BJ (cell line): ENCODE measurements at places on chromosomes 12 and 14. TPM values are rescaled to one million over a fixed set of nuclear protein-coding genes. Genes with fewer than 3 reads are reported as not detected.

The WASHC4 gene
- 17.7 and 36.4 TPM in 2 replicates for polyA plus RNA-seq

DNA sequence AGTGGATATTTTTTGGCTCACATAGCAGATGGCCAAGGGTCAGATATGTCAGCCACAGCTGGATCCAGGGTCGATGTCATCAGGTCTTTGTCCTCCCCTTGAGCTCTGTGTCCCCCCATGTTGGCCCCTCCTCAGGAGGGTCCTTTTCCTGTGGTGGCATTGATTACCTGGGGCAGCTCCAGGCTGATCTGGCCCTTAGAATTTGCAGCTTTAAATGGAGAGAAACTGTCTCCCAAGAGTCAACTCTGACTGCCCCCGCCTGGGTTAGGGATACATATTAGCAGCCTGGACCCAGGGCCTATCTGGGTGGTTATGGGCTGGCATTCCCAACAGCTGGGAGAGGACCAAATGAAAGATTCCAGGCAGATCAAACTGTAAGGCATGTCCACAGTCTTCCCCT is 330.5 kb downstream of the RGS6 start:
- DNase-seq: no peak

DNA sequence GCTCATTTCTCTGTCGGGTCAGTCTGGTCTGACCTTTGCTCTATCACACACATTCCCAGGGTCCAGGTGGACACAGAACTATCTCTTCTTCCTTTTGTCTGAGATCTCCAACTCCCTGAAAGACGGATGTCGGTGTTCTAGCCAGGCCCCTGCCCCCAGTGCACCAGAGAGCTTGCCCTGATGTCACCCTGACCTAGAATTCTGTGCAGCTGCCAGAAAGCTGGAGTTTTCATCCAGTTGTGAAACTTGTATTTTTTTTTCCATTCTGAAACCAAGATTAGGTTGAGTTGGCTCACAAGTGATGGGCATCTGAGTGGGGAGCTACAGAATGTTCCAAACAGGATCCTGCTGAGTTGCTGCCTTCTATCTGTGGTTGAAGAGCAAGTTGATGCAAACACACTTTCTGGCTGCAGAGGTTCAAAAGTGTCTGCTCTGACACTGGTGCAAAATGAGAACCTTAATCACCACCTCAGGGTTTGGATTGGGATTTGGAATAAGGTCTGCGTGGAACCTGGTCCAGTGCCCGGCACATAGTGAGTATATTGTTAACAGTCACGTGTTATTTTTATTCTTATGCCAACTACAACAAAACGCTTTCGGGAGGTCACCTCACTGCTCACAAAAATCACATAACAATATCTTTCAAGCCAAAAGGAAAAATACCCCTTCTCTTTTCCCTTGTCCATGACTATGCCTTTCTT is 211.5 kb downstream of the SLC15A4 start:
- no peak for DNase-seq

GRCh38 chr14:91310606-91311283 is 66.2 kb upstream of the GPR68 start:
- no peak for DNase-seq
